ENCODE measurements at places on chromosomes 7 and 10.

DNA sequence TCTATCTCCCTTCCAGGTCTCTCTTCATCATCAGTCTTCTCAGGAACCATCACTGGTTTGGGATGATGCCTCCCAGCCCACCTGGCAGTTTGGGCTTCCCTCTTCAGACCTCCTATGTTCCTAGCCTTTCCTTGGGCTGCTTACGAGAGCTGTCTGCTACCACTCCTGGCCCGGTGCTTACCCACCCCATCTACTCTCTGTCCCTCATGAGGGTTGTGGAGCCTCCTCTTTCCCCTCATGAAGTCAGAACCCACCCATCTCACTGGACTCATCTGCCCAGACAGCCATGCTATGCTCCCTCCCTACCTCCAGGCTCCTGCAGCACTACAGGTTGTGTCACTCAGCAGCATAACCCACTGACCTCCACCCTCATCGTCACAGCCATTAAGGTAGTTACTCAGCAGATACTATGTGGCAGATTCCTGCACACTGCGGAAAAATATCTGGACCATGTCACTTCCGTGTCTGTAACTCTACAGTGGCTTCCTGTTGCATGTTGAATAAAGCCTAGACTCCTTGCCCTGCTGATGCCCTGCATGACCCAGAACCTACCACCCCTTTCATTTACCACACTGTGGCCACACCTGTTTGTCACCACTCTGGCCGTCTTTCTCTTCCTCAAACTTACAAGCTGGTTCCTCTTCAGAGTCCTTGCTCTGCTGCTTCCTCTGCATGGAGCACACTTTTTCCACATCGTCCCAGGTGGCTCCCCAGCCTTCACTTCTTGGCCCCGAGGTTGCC lies 2.0 kb downstream of the DBNL start:
- no peak for DNase-seq

DNA sequence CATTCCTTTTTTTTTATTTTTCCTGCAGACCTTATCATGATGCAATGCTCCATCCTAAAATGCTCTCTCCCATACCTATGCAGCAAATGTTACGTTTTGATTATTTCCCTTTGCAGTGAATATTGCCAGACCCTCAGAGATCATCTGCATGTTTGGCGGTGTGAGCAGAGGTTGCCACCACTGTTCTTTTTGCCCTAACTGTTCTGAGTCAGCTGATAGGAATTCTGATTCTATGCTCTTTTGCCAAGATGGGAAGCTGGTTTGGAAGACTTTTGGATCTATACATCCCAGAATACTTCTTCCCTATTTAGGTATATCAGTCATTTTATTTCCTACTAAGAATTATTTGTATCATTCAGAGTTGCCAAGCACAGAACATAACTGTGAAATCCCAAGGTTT lies 130.5 kb downstream of the KLF6 start:
- DNase-seq = no peak

GRCh38 chr10:69839696-69840345 lies 38.1 kb downstream of the COL13A1 start:
- peak; percentile 65 for DNase-seq

GRCh38 chr7:44280636-44280992 lies 44.8 kb downstream of the CAMK2B start:
- DNase-seq = no peak

DNA sequence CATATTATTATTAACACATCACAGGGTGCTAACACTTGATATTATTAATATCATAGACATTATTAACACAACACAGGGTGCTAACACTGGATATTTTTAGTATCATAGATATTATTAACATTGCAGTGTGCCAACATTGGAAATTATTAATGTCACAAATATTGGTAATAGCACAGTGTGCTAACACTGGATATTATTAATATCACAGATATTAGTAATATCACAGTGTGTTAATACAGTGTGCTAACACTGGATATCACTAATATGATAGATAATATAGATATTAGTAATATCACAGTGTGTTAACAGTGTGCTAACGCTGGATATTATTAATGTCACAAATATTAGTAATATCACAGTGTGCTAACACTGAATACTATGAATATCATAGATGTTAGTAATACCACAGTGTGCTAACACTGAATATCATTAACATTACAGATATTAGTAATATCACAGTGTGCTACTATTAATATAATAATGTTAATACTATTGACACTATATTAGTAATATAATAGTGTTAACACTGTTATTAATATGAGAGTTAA lies 1.6 kb upstream of the TMEM225B start:
- DNase-seq = no peak

- DNase-seq = no peak
Observed at GRCh38 chr10:12635127-12635541, 285.8 kb downstream of the CAMK1D start.

DNA sequence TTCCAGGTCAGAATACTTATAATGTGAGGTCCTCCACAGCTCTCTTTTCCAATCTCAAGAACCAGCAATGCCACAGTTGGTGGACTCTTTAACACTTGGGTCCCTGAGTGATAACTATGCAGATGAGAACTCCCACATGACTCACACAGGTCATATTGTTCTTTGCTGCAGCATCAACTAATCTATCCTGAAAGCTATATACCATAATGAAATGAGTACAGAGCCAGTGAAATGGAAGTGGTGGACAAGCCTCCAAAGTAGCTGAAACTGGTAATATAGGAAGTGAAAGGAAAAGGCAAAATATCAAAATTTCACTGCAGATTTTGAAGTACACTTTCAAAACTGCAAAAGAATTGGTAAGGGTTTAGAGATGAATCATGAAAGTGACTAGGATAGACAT lies 45.6 kb downstream of the SORCS1 start:
- DNase-seq = no peak

DNA sequence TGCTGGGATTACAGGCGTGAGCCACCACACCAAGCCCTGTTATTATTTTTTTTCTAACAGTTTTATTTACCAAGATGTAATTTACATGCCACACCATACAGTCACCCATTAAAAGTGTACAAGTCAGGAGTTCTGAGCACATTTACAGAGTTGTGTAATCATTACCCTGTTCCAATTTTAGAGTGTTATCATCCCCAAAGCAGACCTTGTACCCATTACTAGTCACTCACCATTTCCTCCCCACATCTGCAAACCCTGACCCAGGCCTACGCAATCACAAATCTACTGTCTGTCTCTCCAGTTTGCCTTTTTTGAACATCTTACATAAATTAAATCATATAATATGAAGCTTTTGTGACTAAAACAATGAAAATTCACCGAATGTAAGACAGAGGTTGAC lies 402.9 kb upstream of the FOXK1 start:
- DNase-seq = no peak

- DNase-seq = no peak
Observed at GRCh38 chr10:124802313-124802675, 675 bp downstream of the ABRAXAS2 start.

- no peak for DNase-seq
Observed at GRCh38 chr7:98627413-98627790, 10.3 kb downstream of the NPTX2 start.

DNA sequence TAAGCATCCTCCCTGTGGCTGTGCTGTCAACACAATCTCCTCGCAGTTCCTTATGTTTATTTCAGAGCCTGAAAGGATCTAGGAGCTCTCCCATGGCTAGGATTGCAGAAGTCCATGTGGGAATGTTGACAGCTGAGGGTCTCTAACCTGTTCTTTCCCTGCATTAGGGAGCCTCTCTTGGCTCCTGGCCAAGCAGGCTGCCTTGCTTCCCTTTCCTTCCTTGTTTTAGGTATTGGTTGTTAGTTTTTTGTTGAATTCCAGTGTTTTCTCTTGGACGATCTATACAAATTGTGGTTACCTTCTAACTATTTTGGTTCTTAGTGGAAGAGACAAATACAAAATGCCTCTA lies 171.8 kb downstream of the MLLT10 start:
- no peak for DNase-seq

DNA sequence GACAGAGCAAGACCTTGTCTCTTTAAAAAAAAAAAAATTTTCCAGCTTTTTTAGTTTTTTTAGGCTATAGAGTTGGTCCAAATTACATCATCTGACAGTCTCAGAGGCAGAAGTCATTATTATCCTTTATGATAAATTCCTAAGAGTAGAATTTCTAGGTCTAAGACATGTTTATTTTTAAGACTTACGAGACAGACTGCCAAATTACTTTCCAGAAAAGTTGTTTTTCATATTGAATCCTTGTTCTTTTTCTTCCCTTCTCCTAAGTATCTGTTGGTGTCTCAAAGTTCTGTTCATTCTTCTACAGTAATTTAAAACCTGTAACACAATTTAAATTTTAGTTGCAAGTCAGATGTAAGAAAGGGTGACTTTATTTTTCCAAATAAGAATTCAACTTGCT lies 421.4 kb downstream of the GALNT17 start:
- DNase-seq = no peak

- DNase-seq = no peak
Observed at GRCh38 chr10:33657154-33657908, 322.9 kb upstream of the NRP1 start.

DNA sequence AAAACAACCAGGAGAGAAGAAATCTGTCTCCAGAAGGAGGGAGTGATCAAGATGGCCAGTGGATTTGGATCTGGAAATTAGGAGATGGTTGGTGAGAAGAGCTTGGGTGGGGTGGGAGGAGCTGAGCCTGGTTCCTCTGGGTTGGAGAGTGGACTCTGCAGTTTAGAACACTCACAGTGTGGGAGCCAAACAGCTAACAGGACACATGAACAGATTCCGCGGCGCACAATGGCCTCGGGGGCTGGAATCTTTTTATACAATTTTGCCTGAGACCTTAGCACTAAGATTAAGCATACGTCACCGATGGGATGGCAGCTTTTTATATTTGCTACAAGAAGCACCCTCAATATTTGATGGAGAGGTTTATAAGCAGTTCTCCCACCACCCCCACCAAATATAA lies 2.9 kb downstream of the ECHDC3 start:
- DNase-seq = no peak

DNA sequence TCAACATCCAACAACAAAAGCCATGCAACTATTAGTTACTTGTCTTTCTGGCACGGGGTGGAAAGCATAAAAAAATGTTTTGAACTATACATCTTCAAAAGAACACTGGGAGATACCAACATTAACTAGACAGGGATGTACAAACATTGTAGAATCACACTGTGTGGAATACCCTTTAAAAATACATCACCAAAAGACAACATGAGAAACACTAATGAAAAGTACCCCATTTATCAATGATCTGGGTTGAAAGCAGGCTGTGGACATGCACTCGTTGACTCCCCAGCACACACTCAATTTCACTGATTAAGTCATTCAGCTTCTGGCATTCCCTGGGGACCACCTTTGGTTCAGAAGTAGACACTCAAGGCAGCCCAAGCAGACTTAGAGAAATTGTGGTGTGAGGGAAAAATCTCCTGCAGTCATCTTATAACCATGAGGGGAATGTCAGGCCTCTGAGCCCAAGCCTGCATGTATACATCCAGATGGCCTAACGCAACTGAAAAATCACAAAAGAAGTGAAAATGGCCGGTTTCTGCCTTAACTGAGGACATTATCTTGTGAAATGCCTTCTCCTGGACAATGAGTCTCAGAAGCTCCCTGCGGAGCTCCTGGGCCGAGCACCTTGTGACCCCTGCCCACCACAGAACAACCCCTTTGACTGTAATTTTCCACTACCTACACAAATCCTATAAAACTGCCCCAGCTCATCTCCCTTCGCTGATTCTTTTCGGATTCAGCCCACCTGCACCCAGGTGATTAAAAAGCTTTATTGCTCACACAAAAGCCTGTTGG lies 53.0 kb downstream of the CACUL1 start:
- DNase-seq = no peak

- DNase-seq = no peak
Observed at GRCh38 chr7:75662579-75663301, 76.0 kb downstream of the HIP1 start.

- peak; percentile 46 for DNase-seq
Observed at GRCh38 chr7:72017756-72018155, 394.4 kb downstream of the CALN1 start.

- DNase-seq = peak; percentile 88
Observed at GRCh38 chr7:1193593-1194424, 33.8 kb upstream of the ZFAND2A start.

DNA sequence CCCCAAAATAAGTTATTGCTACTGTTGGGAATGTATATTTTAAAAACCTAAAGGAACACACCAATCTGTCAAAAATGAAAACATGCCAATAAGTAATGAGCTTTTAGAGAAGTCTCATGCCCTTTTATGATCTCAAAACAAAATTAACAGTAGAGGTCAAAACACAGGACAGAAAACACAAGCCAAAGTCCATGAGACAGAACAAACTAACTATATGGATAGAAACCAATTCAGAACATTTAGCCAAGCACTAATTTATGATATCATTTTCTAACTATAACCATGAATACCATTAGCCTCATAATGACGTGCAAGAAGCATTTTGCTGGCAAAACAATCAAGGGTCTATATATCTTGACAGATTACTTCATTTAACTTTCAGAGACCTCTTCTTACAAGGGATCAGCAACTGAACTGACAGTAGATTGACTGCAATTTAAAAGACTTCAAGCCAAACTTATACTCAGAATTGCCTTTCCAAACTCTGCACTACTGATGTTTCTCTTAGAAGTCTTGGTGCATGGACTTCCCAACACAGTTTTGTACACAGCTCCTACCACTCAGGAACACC lies 200.9 kb downstream of the DOCK4 start:
- DNase-seq = no peak

DNA sequence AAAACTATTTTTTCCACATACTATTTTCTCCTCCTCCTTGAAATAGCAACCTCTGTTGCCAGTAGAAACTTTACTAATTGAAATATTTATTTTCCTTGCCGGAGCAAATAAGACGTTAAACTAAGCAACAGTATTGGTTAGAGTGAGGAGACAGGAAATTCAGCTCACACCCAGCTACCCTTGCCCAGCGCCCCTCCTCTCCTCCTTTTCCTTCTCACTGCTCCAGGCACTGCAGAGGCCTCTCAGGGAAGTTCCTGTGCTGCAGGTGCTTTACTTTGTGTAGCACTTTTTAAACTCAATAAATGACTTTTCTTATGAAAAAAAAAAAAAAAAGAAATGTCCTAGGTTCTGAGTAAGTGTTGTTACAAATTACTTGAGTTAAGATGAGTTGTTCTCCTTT lies 134.0 kb downstream of the SEMA3E start:
- no peak for DNase-seq

GRCh38 chr7:137590756-137591305 lies 247.3 kb upstream of the PTN start:
- no peak for DNase-seq

DNA sequence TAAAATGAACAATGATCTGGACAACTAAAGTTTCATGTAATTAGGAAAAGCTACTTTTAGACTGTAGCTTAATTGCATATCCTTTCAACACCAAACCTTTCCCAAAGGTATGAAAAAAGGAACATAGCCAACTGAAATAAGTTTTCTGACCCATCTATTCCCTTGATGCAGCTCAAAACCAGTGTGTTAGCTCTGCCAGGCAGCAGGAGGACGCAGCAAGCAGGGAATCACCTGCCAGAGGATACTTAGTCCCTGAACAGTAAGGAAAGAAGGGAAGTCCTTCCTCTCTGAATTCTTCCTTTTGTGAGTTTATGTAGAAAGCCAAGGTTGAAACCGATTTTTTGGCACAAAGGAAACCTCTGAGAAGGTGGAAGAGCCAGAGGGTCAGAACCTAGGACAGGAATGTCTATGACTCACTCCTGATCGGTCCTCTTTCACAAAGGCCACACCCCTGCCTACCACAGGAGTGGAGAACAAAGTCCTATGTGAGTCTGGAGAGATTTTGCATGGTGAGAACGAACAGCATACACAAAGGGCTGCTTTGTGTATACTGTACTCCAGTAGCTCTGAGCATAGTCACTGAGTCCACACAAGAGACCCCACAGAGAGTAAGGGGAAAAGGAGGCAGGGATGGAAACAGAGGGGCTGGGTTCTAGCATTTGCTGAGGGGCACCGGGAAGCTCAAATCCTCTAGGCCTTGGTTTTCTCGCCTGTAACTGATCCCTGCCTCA lies 68.8 kb upstream of the GSDME start:
- DNase-seq = no peak
